MV-4-11 (cell line): ENCODE measurements at places on chromosomes 2 and 18.

- DNase-seq: peak; percentile 41
These were observed 7.1 kb upstream of the EML6 start for GRCh38 chr2:54716375-54716774.

DNA sequence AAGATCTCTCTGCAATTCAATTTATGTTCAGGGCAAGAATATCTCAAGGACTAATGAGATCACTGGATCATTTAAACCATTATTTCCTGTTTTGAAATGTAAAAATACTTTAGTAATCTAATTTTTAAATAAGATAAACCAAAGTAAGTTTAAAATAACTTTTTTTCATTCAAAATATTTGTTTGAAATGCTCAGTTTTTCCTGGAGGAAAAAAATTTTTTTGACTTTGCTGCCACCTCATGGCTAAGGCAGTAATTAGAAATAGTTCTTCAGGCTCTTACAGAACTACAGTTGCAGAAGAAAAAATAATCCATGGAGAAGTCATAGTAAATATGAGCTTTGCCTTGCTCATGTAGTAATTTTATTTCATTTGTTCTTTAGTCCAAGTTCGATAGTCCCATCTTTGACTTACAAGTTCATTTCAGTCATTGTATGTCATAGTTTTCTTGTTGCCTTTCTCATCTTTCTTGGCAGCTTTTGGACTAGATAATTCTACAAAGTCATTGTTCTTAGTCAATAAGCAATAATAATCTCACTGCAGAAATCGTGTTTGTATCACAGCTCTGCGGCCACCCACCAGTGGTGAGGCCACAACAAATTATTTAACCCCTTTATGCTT, 127.4 kb downstream of the DPP4 start:
- peak; percentile 45 for DNase-seq

GRCh38 chr2:82013641-82014040, 1709.1 kb upstream of the LRRTM1 start:
- DNase-seq: no peak

DNA sequence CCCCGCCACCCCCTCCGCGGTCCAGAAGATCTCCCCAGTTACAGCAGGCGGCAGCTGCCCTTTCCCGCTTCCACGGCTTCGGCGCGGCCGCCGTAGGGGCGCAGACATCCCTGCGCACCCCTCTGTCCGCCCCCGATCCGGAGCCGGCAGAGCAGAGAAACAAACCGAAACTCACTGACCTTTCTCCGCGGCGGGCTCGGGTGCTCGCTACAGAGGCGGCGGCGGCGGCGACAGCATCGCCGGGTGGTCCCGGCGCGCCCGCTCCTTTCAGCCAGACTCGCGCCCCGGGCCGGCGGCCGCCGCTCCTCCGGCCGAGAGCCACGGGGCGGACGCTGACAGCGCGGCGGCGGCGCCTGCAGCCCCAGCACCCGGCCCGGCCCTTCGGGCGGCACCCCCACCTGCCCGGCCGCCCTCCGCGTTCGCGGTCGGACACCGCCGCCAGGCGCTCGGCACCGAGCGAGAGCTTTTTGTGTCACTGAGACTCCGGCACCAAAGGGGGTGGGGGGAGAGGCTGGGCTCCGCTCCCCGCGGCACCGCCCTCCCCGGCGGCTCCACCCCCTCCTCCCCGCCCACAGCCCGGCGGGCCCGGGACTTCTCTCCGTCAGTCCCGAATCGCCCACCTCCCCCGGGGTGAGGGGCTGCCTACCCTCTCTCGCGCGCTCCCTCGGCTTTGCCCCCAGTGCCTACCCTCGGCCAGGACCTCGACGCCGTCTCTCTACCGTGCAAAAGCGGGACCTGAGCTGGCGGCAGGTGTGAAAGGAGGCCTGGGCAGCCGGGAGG, 1.4 kb upstream of the RNF152 start:
- no peak for DNase-seq

GRCh38 chr2:120736624-120737339, 1.1 kb downstream of the GLI2 start:
- DNase-seq: no peak

DNA sequence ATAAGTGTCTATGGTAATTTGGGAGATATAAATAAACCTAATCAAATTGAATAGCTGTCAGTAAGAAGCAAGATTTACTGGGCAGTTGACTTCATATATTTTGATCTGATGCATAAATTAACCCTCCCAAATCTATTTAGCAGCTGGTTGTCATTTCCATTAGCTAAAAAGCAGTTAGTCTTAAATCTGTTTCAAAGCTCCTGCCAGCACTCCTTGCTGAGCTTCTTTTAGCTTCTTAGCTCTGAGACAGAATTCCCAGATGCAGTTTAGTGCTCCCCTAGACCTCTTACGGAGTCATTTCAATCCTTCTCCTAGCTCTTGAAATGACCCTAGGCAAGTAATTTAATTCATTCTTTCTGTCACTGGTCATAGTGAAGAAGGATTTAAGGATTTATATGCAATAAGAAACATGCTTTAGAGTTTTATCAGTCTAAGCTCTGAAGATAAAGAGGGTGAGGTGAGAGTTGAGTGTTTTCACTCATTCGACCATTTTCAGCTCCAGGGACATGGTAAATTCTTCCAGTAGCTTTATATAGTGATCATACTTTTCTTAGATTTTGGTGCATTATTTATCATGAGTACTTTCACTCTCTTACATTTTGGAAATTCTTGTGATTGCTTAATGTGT, 98.9 kb downstream of the PHLPP1 start:
- DNase-seq: no peak

- DNase-seq: peak; percentile 74
These were observed 46.9 kb upstream of the CNOT11 start for GRCh38 chr2:101205521-101206479.

DNA sequence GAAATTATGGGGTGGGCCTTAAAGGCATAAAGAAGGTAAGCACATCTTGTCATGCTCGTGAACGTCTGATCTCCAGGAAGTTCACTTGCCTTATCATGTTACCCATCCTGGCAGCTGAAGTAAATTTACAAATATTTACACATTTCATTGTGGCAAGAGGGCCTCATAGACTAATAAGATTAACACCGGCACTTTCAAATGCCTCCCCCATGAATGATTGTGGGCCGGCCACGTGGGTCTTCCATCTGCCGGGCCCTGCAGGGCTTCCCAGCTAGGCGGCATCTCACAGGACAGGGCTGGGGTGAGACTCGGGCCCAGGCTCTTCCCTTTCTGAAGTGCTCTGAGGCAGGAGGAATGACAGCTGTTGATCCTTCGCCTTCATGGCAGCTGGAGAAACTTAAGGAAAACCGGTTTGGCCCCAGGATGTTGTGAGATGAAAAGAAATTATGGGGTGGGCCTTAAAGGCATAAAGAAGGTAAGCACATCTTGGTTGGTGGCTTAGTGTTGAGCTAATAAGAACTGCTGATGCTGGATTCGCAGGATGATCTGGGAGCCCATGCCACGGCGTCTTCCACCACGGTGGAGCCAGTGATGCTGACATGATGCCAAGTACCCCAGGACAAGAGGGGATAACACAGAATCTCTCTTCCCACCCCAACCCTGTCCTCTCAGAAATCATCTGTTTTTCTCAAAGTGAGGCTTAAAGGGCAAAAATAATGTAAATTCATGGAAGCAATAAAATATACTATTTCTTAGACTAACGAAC, 176.3 kb downstream of the SEPTIN10 start:
- no peak for DNase-seq

GRCh38 chr2:28726177-28726576, 25.5 kb upstream of the PPP1CB start:
- no peak for DNase-seq

DNA sequence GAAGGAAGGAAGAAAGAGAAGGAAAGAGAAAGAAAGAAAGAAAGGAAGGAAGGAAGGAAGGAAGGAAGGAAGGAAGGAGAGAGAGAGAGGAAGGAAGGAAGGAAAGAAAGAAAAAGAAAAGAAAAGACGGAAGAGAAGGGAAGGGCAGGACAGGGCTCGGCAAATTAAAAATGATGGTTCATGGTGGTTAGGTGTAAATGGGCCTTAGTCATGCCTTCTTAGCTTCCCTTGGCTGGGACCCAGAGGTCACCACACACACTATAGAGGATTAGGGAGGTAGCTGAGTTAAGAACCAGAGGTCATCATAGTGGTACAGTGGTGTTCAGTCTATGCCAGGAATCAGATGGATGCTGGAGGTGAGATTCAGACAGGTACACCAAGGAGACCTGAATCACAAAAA, 9.3 kb upstream of the ATL2 start:
- DNase-seq: peak; percentile 23

- no peak for DNase-seq
These were observed 76.2 kb upstream of the SOX11 start for GRCh38 chr2:5616019-5616418.

DNA sequence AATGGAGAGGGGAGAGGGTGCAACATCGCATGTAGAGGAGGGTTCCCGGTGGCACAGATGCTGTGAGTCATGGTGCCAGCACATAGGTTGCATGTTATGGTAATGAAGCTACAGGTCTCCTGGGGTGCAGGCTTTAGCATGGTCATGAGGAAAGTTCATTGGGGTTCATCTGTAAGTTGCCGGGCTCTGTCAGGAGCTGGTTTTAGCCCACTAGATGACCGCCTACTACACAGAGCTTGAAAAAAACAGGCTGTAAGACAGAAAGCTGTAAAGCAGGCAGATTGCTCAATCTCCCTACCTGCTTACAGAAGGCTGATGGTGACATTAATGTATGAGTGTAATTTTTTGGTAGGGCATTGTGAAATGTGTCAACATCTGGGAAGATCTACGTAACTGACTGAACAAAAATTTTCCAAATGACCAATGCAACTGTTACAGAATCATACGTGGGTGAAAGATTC, 23.9 kb downstream of the DYSF start:
- DNase-seq: no peak

DNA sequence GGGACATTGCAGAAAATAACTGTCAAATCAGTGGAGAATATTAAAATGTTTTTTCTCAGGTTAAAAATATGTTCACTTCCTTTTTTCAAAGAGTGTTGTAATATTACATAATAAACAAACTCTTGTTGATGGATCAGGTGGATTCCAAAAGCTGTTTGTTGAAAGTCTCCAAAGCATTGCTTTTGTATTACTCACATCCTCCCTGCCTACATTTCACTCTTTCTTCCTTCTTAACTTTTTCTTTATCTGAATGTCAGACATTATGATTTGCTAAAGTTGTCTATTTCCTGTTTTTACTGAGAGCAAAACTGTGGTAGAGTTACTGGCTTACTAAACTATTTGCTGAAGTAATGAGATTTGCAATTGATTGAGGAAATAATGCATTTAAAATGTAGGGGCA, 92.1 kb downstream of the CDH19 start:
- no peak for DNase-seq

DNA sequence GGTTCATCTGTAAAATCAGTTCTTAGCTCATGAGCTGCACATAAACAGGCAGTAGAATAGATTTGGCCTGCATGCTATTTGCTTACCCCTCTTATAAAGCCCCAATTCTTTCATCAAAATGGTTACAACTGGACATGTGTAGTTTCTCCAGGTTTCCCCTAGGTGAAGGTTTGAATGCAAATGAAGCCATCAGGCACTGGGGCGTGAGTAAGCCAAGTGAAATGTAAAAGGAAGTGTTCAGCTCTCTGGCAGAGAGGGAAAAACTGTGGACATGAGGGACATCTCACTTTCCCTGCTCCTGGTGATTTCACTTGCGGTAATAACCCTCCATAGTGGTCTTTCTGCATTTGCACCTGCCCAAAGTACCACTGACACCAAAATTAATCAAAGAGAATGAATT, 1402.3 kb upstream of the LRRTM1 start:
- no peak for DNase-seq

- DNase-seq: peak; percentile 8
These were observed 31.3 kb upstream of the SSB start for GRCh38 chr2:169767243-169767888.

DNA sequence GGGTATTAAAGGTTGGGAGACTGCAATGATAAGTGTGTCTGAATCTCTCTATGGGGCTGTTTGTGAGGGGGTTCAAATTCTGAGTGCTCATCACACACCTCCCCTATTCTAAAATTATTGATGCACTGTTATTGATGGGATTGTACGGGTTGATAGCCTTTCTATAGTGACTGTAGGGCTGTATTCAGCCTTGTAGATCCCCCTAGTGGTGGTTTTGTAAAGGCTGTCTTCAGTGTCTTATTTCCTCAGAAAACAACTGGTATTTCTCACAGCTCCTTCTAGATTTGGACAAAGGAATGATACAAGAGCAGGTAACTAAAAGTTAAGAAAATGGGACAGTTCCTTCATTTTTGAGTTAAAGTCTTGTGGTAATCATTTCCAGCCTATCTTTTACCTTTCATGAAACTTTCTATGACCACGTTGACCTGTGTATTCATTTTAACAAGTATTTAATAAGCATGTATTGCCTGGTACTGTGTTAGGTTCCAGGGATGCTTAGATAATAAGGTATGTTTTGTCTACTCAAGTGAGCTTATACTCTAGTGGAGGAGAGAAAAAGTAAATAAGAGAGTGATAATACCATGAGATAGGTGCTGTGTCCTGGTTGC, 21.2 kb downstream of the SMAD4 start:
- DNase-seq: peak; percentile 50

GRCh38 chr2:241976296-241976695, 106.8 kb downstream of the RTP5 start:
- no peak for DNase-seq

GRCh38 chr2:66421612-66422011, 13.3 kb upstream of the MEIS1 start:
- DNase-seq: no peak

- peak; percentile 41 for DNase-seq
These were observed 14.1 kb downstream of the LAMA3 start for GRCh38 chr18:23703057-23703986.

GRCh38 chr18:70139138-70139537, 66.3 kb downstream of the RTTN start:
- no peak for DNase-seq

- no peak for DNase-seq
These were observed 5.5 kb downstream of the ZNF396 start for GRCh38 chr18:35371412-35372195.

DNA sequence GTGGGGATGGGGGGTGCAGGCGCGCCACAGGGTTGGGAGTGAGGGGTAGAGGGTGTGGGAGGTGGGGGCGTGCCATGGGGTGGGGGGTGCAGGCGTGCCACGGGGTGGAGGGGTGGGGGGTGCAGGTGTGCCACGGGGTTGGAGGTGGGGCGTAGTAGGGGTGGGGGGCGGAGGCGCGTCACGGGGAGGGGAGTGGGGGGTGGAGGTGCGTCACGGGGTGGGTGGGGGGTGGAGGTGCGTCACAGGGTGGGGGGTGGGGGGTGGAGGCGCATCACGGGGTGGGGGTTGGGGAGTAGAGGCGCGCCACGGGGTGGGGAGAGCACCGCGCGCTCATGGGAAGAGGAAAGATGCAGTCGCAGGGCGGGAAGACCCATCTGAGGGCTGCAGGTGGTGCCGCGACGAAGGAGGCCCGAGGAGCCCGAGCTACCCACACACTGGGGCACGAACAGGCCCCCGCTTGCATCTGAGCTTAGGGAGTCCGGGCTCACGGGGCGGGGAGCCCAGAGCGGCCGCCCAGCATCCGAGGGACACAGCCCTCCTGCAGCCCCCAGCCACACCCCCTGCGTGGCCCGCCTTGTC, 37.5 kb downstream of the SNED1 start:
- DNase-seq: no peak
